Activated CD4-positive, alpha-beta memory T cell treated with anti-CD3 and anti-CD28 coated beads for 36 hours (primary cell): ENCODE measurements at places on chromosomes 3 and 15. TPM values are rescaled to one million over a fixed set of nuclear protein-coding genes. Genes with fewer than 3 reads are reported as not detected.

- no peaks in the 10 kb centered on the region for H3K27me3 ChIP-seq
- no peaks in the 10 kb centered on the region for H3K36me3 ChIP-seq
- DNase-seq = no peak
- no peak overlapping the region for H3K4me3 ChIP-seq
- peaks cover 27% of the 10 kb centered on the region for H3K4me1 ChIP-seq
- no peak overlapping the region for H3K27ac ChIP-seq
Measured at GRCh38 chr15:60757831-60758570, 279.1 kb upstream of the ICE2 start.

DNA sequence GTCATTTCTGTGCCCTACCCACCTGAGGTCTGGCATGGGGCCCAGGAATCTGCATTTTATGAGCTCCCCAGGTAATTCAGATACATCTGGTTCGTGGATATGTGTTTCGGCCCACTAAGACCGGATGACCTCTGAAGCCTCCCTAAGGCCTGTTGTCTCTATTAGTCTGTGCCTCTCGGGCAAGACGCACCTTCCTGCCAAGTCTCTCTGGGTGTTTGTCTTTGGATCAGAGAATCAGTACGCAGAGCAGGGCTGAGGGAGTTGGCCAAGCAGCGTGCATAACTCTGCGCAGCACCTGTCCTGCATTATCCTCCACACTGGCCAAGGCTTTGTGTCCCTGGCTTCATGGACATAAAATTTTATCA is 181.0 kb downstream of the THSD4 start:
- H3K27ac ChIP-seq = no peak overlapping the region
- H3K4me3 ChIP-seq = no peak overlapping the region
- no peaks in the 10 kb centered on the region for H3K36me3 ChIP-seq
- H3K27me3 ChIP-seq = peaks cover 3% of the 10 kb centered on the region
- peaks cover 21% of the 10 kb centered on the region for H3K4me1 ChIP-seq

DNA sequence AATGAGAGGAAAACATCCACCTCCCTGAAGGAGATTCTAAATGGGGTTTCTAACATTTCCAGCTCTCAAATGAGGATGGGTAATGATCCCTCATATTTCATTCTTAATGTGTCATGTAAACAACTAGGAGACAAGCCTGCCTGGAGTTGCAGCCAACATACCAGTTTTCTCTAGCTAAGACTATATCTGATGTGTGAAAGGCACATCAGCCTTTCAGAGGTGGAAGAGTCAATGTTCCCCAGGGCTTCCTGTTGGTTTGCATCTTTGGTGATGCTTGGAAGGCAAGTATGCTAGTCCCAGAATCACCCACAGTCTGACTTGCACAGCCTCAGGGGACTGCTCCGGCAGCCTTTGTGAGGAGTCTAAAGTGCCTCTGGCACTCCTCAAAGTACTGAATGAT is 921.2 kb downstream of the SQOR start:
- no peak overlapping the region for H3K4me3 ChIP-seq
- DNase-seq = no peak
- no peaks in the 10 kb centered on the region for H3K27me3 ChIP-seq

- H3K4me3 ChIP-seq = no peak overlapping the region
- H3K36me3 ChIP-seq = peaks cover 35% of the 10 kb centered on the region
- H3K27me3 ChIP-seq = no peaks in the 10 kb centered on the region
- H3K27ac ChIP-seq = no peak overlapping the region
Measured at GRCh38 chr15:28113394-28114113, 14.4 kb upstream of the OCA2 start.

GRCh38 chr3:138769616-138770015 is 65.1 kb downstream of the PIK3CB start:
- H3K4me1 ChIP-seq = peaks cover 19% of the 10 kb centered on the region
- H3K27ac ChIP-seq = no peak overlapping the region
- H3K27me3 ChIP-seq = no peaks in the 10 kb centered on the region
- no peak overlapping the region for H3K4me3 ChIP-seq
- DNase-seq = no peak
- peaks cover 26% of the 10 kb centered on the region for H3K36me3 ChIP-seq

DNA sequence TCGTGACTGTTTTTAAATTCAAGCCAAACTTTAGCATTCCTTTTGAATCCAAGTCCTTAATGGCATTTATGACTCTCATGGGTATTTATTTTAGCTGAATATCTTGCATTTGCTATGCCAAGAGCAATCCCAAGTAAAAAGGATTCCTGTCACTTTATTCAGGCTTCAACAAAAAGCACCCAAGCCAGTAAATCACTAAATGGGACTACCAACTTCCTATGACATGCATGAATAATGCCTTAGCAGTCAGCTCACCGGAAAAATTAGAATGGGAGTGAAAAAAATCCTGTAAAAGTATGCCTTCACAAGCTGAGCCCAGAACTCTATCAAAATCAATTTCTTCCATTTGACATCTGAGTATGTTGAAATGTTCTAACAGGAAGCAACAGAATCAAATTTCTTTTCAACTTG is 1297.9 kb downstream of the ROBO2 start:
- no peaks in the 10 kb centered on the region for H3K4me1 ChIP-seq
- no peak for DNase-seq
- H3K27me3 ChIP-seq = no peaks in the 10 kb centered on the region
- no peaks in the 10 kb centered on the region for H3K36me3 ChIP-seq
- no peak overlapping the region for H3K27ac ChIP-seq

DNA sequence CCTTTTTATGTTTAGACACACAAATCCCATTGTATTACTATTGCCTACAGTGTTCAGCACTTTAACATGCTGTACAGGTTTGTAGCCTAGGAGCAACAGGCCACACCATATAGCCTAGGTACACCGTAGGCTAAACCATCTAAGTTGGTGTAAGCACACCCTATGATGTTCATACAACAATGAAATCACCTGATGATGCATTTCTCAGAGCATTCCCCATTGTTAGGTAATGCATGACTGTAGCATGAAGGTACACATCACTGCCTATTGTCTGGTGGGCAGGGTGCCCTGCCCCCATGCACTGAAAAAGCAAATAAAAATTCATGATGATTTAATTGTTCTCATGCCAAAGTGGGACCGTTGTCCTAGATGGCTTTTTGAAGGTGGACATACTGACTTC is 183.6 kb downstream of the AGBL1 start:
- no peak overlapping the region for H3K27ac ChIP-seq
- H3K4me1 ChIP-seq = no peaks in the 10 kb centered on the region
- DNase-seq = no peak
- no peak overlapping the region for H3K4me3 ChIP-seq
- H3K27me3 ChIP-seq = peaks cover 3% of the 10 kb centered on the region
- no peaks in the 10 kb centered on the region for H3K36me3 ChIP-seq

VIPR1 gene
- total RNA-seq = 5.9 TPM

DNA sequence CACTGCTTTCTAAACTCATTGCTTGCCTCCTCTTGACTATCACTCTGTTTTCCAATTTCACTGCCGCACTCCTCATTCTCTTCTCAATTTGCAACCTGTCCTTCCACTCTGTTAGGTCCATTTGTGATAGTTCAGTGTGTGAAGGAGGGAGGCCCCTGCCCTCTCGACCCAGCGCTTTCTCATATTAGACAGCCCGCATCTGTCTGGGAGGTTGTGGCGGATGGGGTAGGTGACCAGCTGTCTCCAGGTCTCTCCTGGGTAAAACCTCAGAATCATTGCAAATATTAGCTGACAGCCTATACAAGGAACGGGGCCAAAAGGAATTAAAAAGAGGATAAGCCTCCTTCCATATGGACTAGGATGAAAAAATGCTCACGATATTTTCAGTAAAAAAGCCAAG is 358.3 kb downstream of the SHQ1 start:
- H3K27me3 ChIP-seq = peaks cover 3% of the 10 kb centered on the region
- no peak overlapping the region for H3K4me3 ChIP-seq
- DNase-seq = no peak
- H3K36me3 ChIP-seq = peaks cover 12% of the 10 kb centered on the region

TNIK gene
- 22.4 TPM for total RNA-seq
